CD4-positive, alpha-beta T cell (primary cell): ENCODE measurements at places on chromosomes 16 and 17. TPM values are rescaled to one million over a fixed set of nuclear protein-coding genes. Genes with fewer than 3 reads are reported as not detected.

DNA sequence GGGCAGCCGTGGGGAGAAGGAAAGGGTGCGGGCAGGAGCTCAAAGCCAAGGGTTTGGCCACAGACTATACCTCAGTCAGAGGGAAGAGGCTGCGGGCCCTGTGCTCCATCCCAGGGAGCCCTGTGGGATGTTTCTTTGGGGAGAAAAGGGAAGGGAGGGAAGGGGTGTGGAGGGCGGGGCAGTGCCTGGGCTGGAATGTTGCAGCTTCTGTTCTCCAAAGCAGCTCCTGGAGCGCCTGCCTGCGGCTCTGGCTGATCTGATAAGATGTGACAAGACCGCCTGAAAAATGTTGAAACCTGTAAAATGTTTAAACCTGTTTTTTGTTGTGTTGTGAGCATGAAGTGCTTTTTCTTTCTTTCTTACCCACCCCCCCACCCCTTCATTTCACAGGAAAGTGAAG lies 32.8 kb downstream of the WNT3 start:
- H3K27ac ChIP-seq, result no peak overlapping the region
- H3K4me3 ChIP-seq, result no peak overlapping the region
- no peaks in the 10 kb centered on the region for H3K4me1 ChIP-seq
- no peaks in the 10 kb centered on the region for H3K36me3 ChIP-seq

GRCh38 chr17:3531266-3532101 lies 26.1 kb downstream of the TRPV3 start:
- H3K27me3 ChIP-seq, result no peaks in the 10 kb centered on the region
- H3K36me3 ChIP-seq, result no peaks in the 10 kb centered on the region
- H3K4me3 ChIP-seq, result no peak overlapping the region
- H3K27ac ChIP-seq, result no peak overlapping the region
- no peak for DNase-seq

ZNF232 gene
- total RNA-seq, result 3.6 TPM

C17orf78 gene
- total RNA-seq, result not detected

DNA sequence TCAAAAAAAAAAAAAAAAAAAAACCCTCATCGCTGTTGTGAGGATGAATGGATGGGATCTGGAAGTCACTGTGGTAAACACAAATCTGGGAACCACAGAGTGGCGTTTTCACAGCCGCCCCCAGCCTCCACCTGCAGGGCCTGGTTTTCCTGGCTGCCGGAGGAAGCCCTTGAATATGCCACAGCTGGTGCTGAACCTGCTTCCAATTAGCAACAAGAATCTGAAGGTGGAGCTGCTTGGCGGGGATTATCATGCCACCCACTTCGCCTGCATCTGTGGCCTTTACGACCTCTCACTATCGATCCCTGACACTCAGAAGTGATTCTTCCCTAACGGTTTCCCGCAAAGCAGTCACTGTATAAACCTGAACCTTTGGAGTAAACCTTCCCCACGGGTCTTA lies 16.1 kb downstream of the MRM3 start:
- DNase-seq, result no peak
- H3K4me3 ChIP-seq, result no peak overlapping the region
- peaks cover 8% of the 10 kb centered on the region for H3K4me1 ChIP-seq
- no peaks in the 10 kb centered on the region for H3K27me3 ChIP-seq
- H3K36me3 ChIP-seq, result no peaks in the 10 kb centered on the region

DVL2 gene
- total RNA-seq, result 40.9 TPM

DNA sequence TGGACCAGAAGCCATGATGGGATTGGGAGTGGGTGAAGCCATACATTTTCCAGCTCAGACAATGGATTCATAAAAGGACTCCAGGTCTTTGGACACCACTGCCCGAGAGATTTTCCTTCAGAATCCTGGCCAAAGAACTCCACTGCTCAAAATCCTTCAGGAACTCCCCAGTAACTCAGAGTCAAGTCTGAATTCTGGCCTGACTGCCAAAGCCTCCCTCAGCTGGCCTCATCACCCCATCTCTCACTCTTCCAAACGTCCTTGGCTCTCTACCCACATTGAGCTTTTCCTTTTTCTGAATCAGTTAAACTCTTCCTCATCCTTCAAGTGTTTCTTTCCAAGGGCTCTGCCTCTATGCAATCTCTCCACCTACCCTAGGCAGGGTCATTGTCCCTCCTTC lies 1.2 kb upstream of the SEPTIN1 start:
- peaks cover 15% of the 10 kb centered on the region for H3K36me3 ChIP-seq
- peak overlapping the region; percentile 81 for H3K4me3 ChIP-seq
- peaks cover 60% of the 10 kb centered on the region for H3K4me1 ChIP-seq
- peak overlapping the region; percentile 65 for H3K27ac ChIP-seq
- no peak for DNase-seq

- H3K27ac ChIP-seq, result peak overlapping the region; percentile 86
- H3K4me1 ChIP-seq, result peaks cover 89% of the 10 kb centered on the region
- H3K4me3 ChIP-seq, result peak overlapping the region; percentile 44
- DNase-seq, result no peak
- H3K27me3 ChIP-seq, result no peaks in the 10 kb centered on the region
These were observed 10.2 kb downstream of the CYTH1 start for GRCh38 chr17:78771758-78772382.

DNA sequence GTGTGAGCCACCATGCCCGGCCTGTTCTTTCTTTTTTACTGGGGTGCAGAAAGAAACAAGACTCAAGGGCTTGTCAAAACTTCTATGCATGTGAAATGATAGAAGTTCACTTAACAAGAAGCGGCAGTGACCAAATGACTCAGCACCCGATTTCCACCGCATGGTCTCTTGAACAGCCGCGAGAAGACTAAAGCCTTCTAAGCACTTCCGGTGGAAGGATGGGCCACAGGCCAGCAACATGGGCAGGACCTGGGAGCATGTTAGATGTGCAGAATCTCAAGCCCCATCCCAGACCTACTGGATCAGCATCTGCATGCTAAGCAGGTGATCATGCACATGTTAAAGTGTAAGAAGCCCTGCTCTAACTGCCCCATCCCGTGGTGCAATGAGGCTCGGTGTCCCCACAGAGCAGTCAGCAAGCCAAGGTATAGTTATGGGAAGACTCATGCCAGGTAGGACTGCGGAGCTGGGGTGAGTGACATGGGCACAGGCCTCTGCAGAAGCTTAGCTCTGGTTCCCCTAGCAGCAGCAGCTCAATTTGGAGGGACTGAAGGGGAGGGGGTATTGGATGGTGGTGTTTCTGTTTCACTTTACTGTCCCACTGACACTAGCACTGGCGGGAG lies 88.5 kb upstream of the HNF1B start:
- no peak for DNase-seq
- peaks cover 4% of the 10 kb centered on the region for H3K4me1 ChIP-seq
- no peak overlapping the region for H3K27ac ChIP-seq
- peaks cover 2% of the 10 kb centered on the region for H3K27me3 ChIP-seq

GRCh38 chr16:85796152-85796551 lies 3.2 kb downstream of the EMC8 start:
- DNase-seq, result no peak
- peaks cover 47% of the 10 kb centered on the region for H3K36me3 ChIP-seq
- H3K4me1 ChIP-seq, result peaks cover 30% of the 10 kb centered on the region
- H3K27me3 ChIP-seq, result no peaks in the 10 kb centered on the region
- H3K4me3 ChIP-seq, result no peak overlapping the region
- no peak overlapping the region for H3K27ac ChIP-seq

DNA sequence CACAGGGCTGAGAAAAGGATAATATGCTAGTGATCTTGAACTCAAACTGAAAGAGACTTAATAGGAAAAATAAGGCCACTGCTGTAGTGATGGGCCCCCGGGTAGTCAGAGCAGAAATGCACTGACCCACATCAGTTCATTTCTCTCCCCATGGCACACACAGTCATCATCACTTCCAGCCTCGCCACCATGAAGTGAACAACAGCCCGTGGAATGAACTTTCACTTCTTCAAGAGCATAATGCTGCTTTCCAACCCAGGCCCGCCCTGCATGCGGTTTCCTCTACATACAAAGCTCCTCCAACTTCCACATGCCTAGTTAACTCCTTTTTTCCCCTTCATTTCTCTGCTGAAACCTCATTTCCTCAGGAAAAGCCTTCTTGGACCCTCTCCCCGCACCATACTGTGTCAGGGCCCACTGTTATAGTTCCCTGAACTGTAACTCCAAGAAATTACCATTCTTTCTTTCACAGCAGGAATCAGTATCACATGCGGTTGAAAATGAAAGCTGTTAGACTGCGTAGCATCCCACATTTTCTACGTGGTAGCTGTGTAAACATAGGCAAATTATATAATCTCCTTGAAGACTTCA lies 65.8 kb upstream of the SMIM36 start:
- H3K4me3 ChIP-seq, result peak overlapping the region; percentile 56
- peak overlapping the region; percentile 71 for H3K27ac ChIP-seq
- peak; percentile 9 for DNase-seq

GRCh38 chr16:27786923-27787625 lies 237.1 kb downstream of the KATNIP start:
- no peak overlapping the region for H3K4me3 ChIP-seq
- no peak overlapping the region for H3K27ac ChIP-seq
- DNase-seq, result no peak
- no peaks in the 10 kb centered on the region for H3K27me3 ChIP-seq
- H3K4me1 ChIP-seq, result no peaks in the 10 kb centered on the region

- no peak overlapping the region for H3K4me3 ChIP-seq
- peaks cover 25% of the 10 kb centered on the region for H3K27me3 ChIP-seq
- H3K36me3 ChIP-seq, result no peaks in the 10 kb centered on the region
- DNase-seq, result no peak
These were observed 797 bp downstream of the PRCD start for GRCh38 chr17:76540381-76541300.

KRT32 gene
- total RNA-seq, result not detected

GRCh38 chr17:39244600-39245570 lies 19.1 kb upstream of the STAC2 start:
- no peak overlapping the region for H3K4me3 ChIP-seq
- no peaks in the 10 kb centered on the region for H3K27me3 ChIP-seq
- no peak overlapping the region for H3K27ac ChIP-seq
- peak; percentile 82 for DNase-seq

DNA sequence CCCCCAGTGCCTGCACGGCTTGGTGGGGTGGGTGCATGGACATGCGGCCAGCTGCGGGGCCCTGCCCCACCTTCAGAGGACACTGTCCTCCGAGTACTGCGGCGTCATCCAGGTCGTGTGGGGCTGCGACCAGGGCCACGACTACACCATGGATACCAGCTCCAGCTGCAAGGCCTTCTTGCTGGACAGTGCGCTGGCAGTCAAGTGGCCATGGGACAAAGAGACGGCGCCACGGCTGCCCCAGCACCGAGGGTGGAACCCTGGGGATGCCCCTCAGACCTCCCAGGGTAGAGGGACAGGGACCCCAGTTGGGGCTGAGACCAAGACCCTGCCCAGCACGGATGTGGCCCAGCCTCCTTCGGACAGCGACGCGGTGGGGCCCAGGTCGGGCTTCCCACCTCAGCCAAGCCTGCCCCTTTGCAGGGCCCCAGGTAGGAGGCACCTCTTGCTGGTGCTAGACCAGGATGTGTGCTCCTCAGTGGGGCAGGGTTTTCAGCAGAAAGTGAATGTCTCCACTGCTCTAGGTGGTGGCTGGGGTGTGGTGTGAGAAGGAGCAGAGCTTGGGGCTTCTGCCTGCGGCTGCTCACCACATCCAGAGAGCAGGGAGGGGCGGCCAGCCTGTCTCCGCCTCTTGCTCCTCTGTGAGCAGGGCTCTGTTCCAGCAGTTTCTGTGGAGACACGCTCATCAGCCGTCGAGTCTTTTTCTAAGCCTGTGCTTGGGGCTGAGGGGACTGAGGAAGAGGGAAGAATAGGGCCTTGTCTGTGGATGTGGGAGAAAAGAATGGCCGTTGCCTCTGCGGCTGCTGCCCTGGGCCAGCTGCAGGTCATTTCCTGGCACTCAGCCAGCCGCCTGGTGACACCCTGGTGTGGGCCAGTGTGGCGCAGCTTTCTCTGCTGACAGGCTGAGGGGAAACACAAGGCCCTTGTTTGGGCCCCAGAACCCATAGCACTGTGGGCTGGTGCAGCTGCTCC lies 2.2 kb downstream of the ZNF276 start:
- peak overlapping the region; percentile 94 for H3K27ac ChIP-seq
- H3K4me1 ChIP-seq, result peaks cover 81% of the 10 kb centered on the region

- H3K27ac ChIP-seq, result peak overlapping the region; percentile 28
- H3K4me1 ChIP-seq, result peaks cover 28% of the 10 kb centered on the region
- H3K27me3 ChIP-seq, result no peaks in the 10 kb centered on the region
- H3K4me3 ChIP-seq, result peak overlapping the region; percentile 41
- H3K36me3 ChIP-seq, result no peaks in the 10 kb centered on the region
- DNase-seq, result peak; percentile 58
These were observed 8.4 kb upstream of the SLC47A2 start for GRCh38 chr17:19724501-19725420.

DNA sequence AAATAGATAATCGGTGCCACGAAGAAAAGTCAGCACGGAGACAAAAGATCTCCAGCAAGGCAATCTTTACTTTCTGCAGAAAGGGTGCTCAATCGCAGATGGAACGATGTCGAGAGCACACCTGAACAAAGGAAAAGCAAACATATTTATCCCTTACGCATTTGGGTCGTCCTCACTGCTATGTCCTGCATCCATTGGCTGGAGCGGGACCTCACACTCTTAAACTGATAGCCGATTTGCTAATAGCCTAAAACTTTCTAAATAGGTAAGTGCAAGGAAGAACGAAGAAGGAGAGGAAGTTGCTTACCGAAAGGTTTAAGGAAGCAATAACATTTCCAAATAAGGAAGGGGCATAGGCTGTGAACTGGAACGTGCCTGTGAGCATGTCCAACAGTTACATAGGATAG lies 1.2 kb upstream of the AKAP10 start:
- peaks cover 3% of the 10 kb centered on the region for H3K36me3 ChIP-seq
- H3K27ac ChIP-seq, result no peak overlapping the region
- DNase-seq, result no peak
- no peaks in the 10 kb centered on the region for H3K27me3 ChIP-seq
- H3K4me3 ChIP-seq, result peak overlapping the region; percentile 83
- peaks cover 43% of the 10 kb centered on the region for H3K4me1 ChIP-seq

DNA sequence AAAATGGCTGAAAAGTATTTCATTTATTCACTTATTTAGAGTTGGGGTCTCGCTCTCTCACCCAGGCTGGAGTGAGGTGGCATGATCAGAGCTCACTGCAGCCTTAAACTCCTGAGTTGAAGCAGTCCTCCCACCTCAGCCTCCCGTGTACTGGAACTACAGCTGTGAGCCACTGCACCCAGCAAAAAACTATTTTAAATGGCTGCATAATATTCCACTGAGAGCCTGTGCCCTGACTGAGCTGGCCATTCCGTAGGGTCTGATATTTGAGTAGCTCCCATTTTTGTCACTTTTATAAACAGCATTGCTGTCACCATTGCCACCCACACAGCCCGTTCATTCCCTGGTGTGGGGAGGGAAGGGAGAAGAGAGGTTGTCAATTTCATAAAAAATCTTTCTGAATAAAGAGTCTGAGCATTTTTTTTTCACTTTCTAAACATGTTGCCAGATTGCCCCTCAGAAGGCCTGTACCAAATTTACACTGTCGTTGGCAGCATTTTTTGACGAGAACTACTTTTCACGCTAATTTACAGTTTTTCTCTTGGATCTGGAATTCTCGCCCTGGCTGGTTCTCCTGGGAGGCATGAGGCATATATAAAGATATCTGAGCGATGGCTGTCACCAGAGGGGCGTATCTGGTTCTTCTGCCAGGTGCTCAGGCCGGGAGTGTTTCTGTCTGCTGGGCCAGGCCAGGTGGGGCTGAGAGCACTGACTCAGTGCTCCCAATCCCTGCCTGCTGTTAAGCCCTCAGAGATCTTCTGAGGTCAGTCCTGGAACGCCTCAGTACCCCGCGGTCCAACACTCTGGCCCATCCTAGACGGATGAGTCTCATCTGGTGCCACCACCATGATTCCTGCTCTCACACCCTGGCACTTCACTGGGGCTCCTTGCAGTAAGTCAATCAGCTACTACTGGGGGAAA lies 7.2 kb upstream of the KIFC3 start:
- H3K4me3 ChIP-seq, result no peak overlapping the region
- H3K27ac ChIP-seq, result no peak overlapping the region
- H3K36me3 ChIP-seq, result no peaks in the 10 kb centered on the region
- H3K27me3 ChIP-seq, result peaks cover 4% of the 10 kb centered on the region

- H3K4me1 ChIP-seq, result peaks cover 37% of the 10 kb centered on the region
- peak; percentile 66 for DNase-seq
- H3K36me3 ChIP-seq, result no peaks in the 10 kb centered on the region
- H3K27me3 ChIP-seq, result no peaks in the 10 kb centered on the region
- no peak overlapping the region for H3K4me3 ChIP-seq
These were observed 3.5 kb upstream of the LCMT1 start for GRCh38 chr16:25108054-25108453.
